Muscle of leg (tissue), 16 donors: ENCODE measurements at places on chromosomes 3 and 15. TPM values are rescaled to one million over a fixed set of nuclear protein-coding genes. Genes with fewer than 3 reads are reported as not detected.

EPHB1 gene
- total RNA-seq, result 3.5 TPM

- peaks cover 4% of the 10 kb centered on the region for H3K27me3 ChIP-seq
- peaks cover 11% of the 10 kb centered on the region for H3K4me1 ChIP-seq
- H3K36me3 ChIP-seq, result no peaks in the 10 kb centered on the region
- DNase-seq, result peak; percentile 81
- no peak overlapping the region for H3K4me3 ChIP-seq
These were observed 77.8 kb upstream of the VGLL4 start for GRCh38 chr3:11721479-11721878.

DNA sequence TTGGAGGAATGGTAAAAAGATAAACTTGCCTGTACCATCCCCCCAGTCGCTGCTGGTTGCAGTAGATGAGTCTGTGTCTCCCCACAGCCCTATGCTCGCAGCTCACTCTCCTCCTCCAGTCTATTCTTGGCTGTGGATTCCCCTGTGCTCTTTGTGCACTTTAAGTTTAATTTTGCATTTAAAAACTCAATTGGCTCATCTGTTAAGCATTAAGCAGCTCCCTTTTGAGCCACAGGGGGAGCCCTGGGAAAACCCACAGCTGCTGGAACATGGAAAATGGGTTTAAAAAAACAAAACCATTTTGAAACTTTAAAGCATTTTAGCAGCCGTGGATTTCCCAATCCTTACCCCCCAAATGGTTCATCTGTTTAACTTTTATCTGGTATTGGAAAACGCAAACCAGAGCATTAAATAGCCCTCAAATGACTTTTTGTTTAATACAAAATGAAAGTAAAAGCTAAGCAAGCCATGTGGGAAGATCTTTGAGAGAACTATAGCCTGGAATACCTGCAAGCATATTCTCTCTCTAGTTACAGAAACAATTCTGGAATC is 536.9 kb downstream of the ZIC1 start:
- H3K27me3 ChIP-seq, result no peaks in the 10 kb centered on the region
- no peaks in the 10 kb centered on the region for H3K36me3 ChIP-seq
- DNase-seq, result peak; percentile 96
- H3K27ac ChIP-seq, result peak overlapping the region; percentile 60
- H3K4me1 ChIP-seq, result no peaks in the 10 kb centered on the region

DNA sequence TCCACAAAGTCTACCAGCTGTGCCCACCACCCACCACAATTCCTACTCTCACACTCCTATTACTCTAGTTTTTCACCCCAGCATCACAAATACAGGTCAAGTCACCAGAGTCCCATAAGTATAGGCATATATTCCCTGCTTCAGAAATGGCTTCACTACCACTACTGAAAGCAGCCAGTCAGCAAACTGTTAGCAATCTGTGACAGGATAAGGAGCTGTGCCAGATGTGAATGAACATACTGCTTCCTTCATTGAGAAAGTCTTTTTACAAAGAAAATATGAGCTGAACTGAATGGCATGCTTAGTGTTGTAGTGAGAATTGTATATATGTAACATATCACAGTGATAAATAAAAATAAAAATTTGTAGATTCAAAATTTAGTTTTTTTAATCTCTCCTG is 76.8 kb downstream of the C3orf85 start:
- no peak for DNase-seq
- H3K27ac ChIP-seq, result no peak overlapping the region
- H3K4me3 ChIP-seq, result no peak overlapping the region
- no peaks in the 10 kb centered on the region for H3K4me1 ChIP-seq
- no peaks in the 10 kb centered on the region for H3K36me3 ChIP-seq
